ENCODE measurements at places on chromosomes 7 and 10. TPM values are rescaled to one million over a fixed set of nuclear protein-coding genes. Genes with fewer than 3 reads are reported as not detected.

DNA sequence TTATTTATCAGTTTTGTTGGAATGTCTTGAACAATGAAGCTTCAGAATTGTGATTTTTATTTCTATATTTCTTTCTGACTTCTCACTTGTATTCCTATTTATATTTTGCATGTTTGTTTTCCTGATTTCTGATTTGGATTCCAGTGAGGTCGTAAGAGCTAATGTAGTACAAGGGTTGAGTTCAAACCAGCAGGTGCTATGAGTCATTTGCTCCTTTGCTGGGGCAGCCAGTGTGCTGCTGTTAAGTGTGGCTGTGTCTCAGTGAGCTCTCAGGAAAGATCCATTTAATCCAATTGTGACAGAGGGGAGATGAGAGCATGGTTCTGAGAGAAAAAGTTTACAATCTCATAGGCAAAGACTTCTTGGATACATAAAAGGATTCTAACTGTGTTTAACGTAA, 48.6 kb downstream of the MCU start:
- DNase-seq = no peak
- no peaks in the 10 kb centered on the region for H3K36me3 ChIP-seq
- H3K27ac ChIP-seq = no peak overlapping the region
- H3K4me1 ChIP-seq = peaks cover 46% of the 10 kb centered on the region
- H3K27me3 ChIP-seq = no peaks in the 10 kb centered on the region

Gene CYP26A1
- 1.7 TPM for total RNA-seq

- peak overlapping the region; percentile 78 for H3K27ac ChIP-seq
- peaks cover 21% of the 10 kb centered on the region for H3K4me1 ChIP-seq
- H3K36me3 ChIP-seq = peaks cover 48% of the 10 kb centered on the region
- DNase-seq = no peak
- no peaks in the 10 kb centered on the region for H3K27me3 ChIP-seq
Observed at GRCh38 chr7:18520450-18521235, 25.1 kb downstream of the HDAC9 start.

DNA sequence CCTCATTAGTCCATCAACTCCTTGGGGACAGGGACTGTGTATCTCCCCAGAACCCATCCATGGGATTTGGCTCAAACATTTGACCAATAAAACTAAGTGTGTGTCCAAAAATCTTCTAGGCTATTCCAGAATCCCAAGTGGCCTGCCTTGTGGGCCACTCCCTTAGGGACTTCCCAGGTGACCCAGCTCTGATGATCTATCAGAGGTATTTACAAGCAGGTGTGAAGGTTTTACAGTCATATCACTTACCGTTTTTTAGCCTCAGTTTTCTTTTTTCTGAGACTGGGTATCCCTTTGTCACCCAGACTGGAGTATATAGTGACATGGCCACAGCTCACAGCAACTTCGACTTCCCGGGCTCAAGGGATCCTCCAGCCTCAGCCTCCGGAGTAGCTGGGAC, 64.4 kb downstream of the PIP4K2A start:
- no peak overlapping the region for H3K27ac ChIP-seq
- no peak for DNase-seq
- no peaks in the 10 kb centered on the region for H3K27me3 ChIP-seq
- no peak overlapping the region for H3K4me3 ChIP-seq
- peaks cover 21% of the 10 kb centered on the region for H3K4me1 ChIP-seq

- no peak overlapping the region for H3K4me3 ChIP-seq
- peaks cover 3% of the 10 kb centered on the region for H3K4me1 ChIP-seq
- DNase-seq = no peak
- H3K36me3 ChIP-seq = no peaks in the 10 kb centered on the region
Observed at GRCh38 chr10:88095223-88095721, 231.8 kb downstream of the PTEN start.

DNA sequence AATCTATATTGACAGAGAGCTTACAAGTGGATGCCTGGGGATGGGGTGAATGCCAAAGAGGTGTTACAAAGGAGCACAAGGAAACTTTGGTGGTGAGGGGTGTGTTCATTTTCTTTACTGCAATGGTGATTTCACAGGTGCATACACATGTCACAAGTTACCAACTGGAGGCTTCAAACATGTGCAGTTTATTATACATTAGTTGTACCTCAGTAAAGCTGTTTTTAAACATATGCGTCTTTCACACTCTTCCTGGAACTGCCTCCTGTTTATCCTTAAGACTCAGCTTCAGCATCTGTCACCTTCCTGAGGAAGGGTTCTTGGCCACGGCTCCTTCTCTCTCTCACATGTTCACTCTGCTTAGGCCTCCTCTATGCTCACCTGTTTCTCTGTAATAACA, 731.5 kb downstream of the PARD3 start:
- no peak overlapping the region for H3K27ac ChIP-seq
- no peaks in the 10 kb centered on the region for H3K27me3 ChIP-seq
- H3K36me3 ChIP-seq = no peaks in the 10 kb centered on the region
- DNase-seq = no peak
- no peaks in the 10 kb centered on the region for H3K4me1 ChIP-seq

Gene NRAP
- not detected for total RNA-seq

DNA sequence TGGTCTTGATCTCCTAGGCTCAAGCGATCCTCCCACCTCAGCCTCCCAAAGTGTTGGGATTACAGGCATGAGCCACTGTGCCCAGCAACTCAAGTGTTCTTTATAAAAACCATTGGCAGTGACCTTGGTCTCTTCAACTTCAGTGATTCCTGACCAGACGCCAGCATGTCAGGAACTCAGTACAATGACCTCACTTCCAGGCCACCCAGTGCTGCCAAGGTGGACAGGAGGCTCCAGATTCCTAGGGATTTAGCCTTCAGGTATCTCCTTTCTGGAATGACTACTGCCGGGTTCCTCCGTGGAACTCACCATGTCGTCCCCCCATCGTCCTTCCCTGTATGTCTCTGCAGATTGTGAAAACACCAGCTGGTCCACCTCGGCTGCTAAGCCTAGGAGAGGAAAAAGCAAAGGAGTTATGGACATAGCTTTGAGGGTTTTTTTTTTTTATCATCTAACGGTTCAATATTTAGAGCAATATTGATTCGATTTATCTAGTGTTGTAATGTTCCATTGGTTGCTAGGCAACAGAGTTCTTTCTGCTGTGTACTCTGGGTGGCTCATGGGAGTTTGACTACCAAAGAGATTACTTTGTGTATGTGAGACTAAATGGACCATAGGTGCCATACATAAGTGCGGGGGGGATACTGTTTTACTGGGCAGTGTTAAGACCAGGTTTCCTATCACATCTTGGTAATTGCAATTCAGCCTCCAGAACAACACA, 425.8 kb upstream of the AUTS2 start:
- H3K27me3 ChIP-seq = no peaks in the 10 kb centered on the region
- no peaks in the 10 kb centered on the region for H3K36me3 ChIP-seq
- no peak overlapping the region for H3K4me3 ChIP-seq
- H3K4me1 ChIP-seq = no peaks in the 10 kb centered on the region
- no peak overlapping the region for H3K27ac ChIP-seq

Gene APBB1IP
- total RNA-seq = not detected

Gene SFRP5
- not detected for total RNA-seq

DNA sequence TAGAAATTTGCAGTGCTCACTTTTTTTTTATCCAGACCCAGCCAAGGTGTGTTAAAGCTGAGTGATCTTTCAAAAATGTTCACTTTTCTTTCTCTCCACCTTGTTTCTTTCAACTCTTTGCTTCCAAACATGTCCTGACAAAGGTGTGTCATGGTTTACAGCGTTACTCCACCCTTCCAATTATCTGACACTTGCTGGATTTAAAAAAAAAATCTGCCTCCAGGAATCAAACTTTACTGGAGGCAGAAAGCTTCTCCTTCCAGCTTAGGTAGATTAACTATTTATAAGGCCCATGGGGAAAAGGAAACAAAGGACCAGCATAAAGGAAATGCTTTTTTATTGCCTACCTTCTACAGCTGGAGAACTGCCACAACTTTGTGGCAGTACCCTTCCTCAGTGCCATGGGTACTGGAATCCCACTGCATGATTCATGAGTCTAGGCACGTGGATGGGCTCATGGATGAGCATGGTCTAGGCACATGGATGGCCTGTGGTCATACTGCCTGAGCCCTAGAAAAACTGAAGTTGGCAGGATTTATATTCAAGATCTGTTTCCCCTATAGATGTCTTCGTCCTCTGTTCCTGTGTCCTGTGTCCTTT, at the start of gene COL17A1:
COL17A1 (minus strand) TSS at position 80 of the 600 bp plus-strand sequence. CDS start 5,207 bp downstream, outside the sequence.
- no peaks in the 10 kb centered on the region for H3K27me3 ChIP-seq
- DNase-seq = no peak
- H3K27ac ChIP-seq = no peak within 1 kb of the TSS
- H3K36me3 ChIP-seq = no peaks in the 10 kb centered on the region
- no peak within 1 kb of the TSS for H3K4me3 ChIP-seq
- peaks cover 12% of the 10 kb centered on the region for H3K4me1 ChIP-seq

GRCh38 chr10:43946445-43946844, 297.8 kb upstream of the ZNF32 start:
- H3K4me1 ChIP-seq = peaks cover 3% of the 10 kb centered on the region
- H3K27me3 ChIP-seq = no peaks in the 10 kb centered on the region
- DNase-seq = no peak
- H3K36me3 ChIP-seq = no peaks in the 10 kb centered on the region
- no peak overlapping the region for H3K4me3 ChIP-seq

Gene FAM241B
- total RNA-seq = not detected

DNA sequence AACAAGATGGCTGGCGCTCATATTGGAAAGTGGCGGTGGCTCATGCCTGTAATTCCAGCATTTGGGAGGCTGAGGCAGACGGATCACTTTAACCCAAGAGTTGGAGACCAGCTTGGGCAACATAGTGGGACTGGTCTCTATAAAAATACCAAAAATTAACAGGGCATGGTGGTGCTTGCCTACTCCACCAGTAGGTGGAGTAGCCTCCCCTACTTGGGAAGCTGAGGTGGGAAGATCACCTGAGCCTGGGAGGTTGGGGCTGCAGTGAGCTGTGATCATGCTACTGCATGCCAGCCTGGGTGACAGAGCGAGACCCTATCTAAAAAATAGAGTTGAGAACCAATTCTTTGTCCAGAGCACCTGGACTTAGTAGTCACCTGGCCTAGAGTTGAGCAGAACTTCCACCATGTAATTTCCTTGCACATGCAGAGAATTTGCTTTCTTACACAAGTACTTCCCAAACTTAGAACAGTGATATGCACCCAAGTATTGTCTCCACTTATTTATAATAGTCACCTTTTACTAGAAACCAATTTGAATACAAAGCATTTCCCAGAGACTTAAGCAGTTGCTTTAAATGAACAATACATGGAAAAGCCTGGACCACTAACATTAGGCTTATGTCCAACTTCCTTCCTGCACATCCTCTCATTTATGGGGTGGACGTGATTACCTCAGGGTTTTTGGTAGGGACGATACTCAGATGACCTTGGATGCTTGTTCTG, 15.9 kb downstream of the LAMB4 start:
- no peak for DNase-seq
- H3K27ac ChIP-seq = no peak overlapping the region
- no peaks in the 10 kb centered on the region for H3K36me3 ChIP-seq
- H3K4me3 ChIP-seq = no peak overlapping the region
- no peaks in the 10 kb centered on the region for H3K4me1 ChIP-seq

- no peaks in the 10 kb centered on the region for H3K27me3 ChIP-seq
- DNase-seq = no peak
Observed at GRCh38 chr10:6871128-6871527, 291.1 kb upstream of the PRKCQ start.

Gene GRM3
- total RNA-seq = not detected

DNA sequence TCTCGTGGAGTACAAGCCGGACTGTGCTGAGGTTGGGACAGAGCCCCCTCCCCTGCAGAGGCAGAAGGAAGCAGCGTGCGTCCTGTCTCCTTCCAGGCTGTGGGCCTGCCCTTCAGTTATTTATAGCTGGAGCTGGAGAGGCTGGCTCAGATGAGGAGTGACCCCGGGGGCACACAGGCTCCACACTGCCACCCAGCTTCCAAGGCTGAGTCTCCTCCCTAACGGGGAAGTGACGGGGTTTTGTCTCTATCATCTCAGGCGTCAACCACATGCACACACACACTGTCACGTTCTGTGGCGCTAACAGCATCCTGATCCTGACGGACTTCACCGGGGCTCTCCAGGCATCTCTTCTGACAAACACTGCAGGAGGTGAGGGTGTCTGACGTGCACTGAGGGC, 25.4 kb downstream of the AMZ1 start:
- peaks cover 3% of the 10 kb centered on the region for H3K4me1 ChIP-seq
- H3K36me3 ChIP-seq = peaks cover 56% of the 10 kb centered on the region
- no peak overlapping the region for H3K4me3 ChIP-seq
- H3K27ac ChIP-seq = no peak overlapping the region
- DNase-seq = no peak

Gene GPR85
- 7.1 TPM for total RNA-seq

- H3K27me3 ChIP-seq = no peaks in the 10 kb centered on the region
- no peak for DNase-seq
- H3K27ac ChIP-seq = no peak overlapping the region
- H3K4me3 ChIP-seq = no peak overlapping the region
- H3K36me3 ChIP-seq = no peaks in the 10 kb centered on the region
- H3K4me1 ChIP-seq = peaks cover 4% of the 10 kb centered on the region
Observed at GRCh38 chr10:110278562-110279406, 25.9 kb downstream of the SMNDC1 start.

Gene KLLN
- total RNA-seq = 0.81 TPM

Gene FKBP6
- total RNA-seq = not detected

DNA sequence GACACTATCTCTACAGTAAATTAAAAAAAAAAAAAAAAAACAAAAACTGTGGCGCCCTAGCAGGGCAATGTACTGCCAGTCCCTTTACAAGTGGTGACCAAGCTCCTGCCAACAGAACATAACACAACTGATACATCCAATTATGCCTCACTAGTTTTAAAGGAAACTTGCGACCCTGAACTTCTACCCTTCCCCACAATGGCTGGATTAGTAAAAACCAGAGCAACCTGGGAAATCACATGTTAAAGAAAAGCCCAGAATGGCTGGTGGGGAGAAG, 16.5 kb downstream of the ATE1 start:
- DNase-seq = no peak
- peaks cover 8% of the 10 kb centered on the region for H3K4me1 ChIP-seq
- H3K36me3 ChIP-seq = peaks cover 26% of the 10 kb centered on the region
- no peaks in the 10 kb centered on the region for H3K27me3 ChIP-seq

DNA sequence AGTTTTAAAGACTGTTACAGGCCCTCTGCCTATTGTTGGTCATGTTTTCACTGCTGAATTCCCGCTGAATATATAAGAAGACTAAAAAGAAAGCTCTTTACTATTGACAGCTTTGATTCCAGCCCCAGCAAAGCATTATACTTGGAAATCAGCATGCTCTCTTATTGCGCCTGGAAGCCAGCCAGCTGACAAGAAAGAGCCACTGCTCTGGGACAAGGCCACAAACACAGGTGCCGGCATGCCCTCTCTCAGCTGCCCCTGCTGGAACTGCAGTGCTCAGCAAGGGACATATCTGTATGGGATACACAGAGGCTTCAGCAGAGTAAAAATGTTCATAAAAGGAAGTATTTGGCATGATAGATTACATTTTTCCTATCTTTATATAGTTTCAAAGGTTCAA, 523.9 kb downstream of the ADRA2A start:
- H3K4me1 ChIP-seq = no peaks in the 10 kb centered on the region
- H3K36me3 ChIP-seq = no peaks in the 10 kb centered on the region
- no peaks in the 10 kb centered on the region for H3K27me3 ChIP-seq
- no peak for DNase-seq
- no peak overlapping the region for H3K27ac ChIP-seq
- H3K4me3 ChIP-seq = no peak overlapping the region

- no peak for DNase-seq
- peaks cover 6% of the 10 kb centered on the region for H3K36me3 ChIP-seq
- H3K27me3 ChIP-seq = no peaks in the 10 kb centered on the region
- H3K27ac ChIP-seq = no peak overlapping the region
Observed at GRCh38 chr7:1057416-1058291, 13.3 kb downstream of the GPR146 start.

- no peak overlapping the region for H3K4me3 ChIP-seq
- DNase-seq = no peak
- H3K27ac ChIP-seq = no peak overlapping the region
- H3K4me1 ChIP-seq = no peaks in the 10 kb centered on the region
- peaks cover 2% of the 10 kb centered on the region for H3K27me3 ChIP-seq
- no peaks in the 10 kb centered on the region for H3K36me3 ChIP-seq
Observed at GRCh38 chr10:88457660-88458059, 125.5 kb downstream of the RNLS start.
